ENCODE measurements at places on chromosomes 5 and 9.

GRCh38 chr5:90287036-90287435, 122.5 kb downstream of the CETN3 start:
- no peak for DNase-seq

GRCh38 chr9:137666513-137666822, 47.7 kb downstream of the EHMT1 start:
- DNase-seq: no peak

DNA sequence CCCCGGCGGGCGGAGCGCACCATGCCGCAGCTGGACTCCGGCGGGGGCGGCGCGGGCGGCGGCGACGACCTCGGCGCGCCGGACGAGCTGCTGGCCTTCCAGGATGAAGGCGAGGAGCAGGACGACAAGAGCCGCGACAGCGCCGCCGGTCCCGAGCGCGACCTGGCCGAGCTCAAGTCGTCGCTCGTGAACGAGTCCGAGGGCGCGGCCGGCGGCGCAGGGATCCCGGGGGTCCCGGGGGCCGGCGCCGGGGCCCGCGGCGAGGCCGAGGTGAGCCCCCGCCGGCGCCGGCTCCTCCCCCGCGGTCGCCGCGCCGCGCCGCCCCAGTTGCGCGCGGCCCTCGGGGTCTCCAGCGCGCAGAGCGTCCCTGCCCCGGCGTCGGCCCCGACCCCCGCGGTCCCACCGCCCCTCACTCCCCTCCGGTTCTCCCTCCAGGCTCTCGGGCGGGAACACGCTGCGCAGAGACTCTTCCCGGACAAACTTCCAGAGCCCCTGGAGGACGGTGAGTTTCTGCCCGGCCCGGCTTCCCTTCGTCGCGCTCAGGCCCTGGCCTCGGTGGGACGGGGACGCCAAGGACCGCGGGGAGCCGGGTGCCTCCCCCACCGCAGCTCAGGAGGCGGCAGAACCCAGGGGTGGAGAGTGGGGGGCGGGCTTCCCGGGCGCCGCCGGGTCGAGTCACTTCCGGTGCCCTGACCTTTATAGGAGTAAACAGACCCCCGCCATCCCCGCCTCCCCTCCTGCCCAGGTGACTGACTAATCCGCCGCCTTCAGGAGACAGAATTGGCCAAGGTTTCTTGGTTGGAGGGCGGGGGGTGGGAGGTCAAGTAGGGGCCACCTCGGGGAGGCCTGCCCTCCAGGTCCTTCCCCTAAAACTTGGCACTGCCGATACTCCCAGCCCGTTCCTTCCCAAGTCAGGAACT, 665 bp downstream of the TCF7 start:
- no peak for DNase-seq

- no peak for DNase-seq
These were observed 13.6 kb upstream of the TMOD1 start for GRCh38 chr9:97487861-97488260.

GRCh38 chr9:134976403-134976802, 58.7 kb upstream of the FCN1 start:
- no peak for DNase-seq

GRCh38 chr9:108536836-108537601, 318.8 kb downstream of the ACTL7B start:
- no peak for DNase-seq

- DNase-seq: no peak
These were observed 65.5 kb upstream of the SMIM32 start for GRCh38 chr5:136258463-136258862.

DNA sequence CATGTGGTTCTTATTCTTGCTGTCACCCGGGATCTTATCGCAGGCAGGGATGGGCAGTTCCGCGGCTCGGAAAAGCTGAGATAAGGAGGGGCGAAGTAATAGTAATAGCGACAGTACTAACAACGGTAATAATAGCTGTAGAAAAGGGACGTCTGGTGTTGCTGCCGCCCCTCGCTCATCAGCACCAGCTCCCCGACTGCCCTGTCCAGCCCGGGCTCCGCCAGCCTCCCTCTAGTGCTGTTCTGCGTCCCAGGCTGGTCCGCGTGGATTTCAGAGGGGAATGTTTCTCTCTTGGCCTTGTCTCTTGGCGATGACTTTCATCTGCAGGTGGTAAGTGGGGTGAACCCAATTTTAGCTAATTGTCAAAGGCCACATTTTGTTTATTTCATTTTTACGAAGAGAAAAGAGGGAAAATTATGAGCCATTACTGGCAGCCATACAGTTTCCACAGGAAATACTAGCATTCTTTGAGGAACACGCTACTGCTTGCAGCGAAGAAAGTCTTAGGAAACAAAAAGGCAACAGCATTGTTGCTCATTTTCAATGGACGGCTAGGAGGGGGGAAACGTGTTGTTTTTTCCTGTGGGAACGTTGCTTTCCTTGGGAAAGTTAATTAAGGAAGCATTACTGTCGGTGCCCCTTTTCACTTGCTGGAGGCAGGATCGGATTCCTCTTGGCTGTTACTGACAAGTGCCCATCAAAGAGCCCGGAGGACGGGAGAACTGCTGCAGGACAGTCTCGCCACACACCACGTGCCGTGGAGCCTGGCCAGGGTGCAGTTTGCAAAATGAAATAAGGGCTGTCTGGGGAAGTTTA, 762 bp downstream of the SNCAIP start:
- no peak for DNase-seq

DNA sequence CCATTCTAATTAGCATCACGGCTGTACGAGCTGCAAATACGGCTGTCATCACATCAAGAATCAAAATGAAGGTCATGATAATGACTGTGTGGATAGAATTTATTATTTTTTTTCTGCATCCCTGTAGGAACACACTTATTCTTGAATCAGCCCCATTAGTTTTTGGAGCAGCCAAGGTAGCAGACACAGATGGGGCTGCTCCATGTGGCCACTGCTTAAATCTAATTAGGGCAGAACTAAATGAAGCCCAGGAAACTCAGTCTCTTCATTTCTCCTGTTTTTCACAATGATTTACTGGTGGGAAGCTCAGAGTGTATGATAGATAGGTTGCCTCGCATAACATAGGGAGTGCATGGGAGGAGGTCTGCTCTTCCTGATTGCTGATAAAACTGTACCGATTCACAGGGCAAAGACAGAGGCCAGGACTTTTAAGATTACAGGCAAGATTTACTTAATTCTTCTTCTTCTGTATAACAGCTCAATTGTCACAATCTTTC, 275.5 kb downstream of the GLIS3 start:
- no peak for DNase-seq

GRCh38 chr9:99130069-99130468, 25.2 kb downstream of the TGFBR1 start:
- DNase-seq: no peak

DNA sequence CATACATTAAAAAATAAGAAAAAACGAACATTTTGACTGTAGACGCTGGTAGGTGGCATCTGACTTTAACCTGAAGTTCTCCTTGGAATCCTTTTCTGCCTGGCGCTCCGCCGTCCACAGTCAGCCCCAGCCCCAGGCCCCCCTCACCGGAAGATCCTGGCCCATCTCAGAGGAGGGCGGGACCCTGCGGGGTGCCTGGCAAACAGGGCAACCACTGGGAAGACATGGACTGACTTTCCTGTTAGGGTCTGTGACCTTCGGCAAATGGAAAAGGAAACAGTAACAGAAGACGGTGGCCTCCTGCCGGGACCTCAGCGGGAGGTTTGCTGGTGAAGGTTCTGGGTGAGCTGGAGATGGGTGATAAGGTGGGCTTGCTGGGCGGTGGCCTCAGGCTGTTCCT, 11.7 kb upstream of the EGR1 start:
- no peak for DNase-seq

- DNase-seq: no peak
These were observed 79.7 kb downstream of the GPR21 start for GRCh38 chr9:123113185-123113584.

- no peak for DNase-seq
These were observed 411.0 kb downstream of the SPOCK1 start for GRCh38 chr5:137088175-137088574.

- no peak for DNase-seq
These were observed 100.5 kb downstream of the PALM2AKAP2 start for GRCh38 chr9:109880276-109881169.

DNA sequence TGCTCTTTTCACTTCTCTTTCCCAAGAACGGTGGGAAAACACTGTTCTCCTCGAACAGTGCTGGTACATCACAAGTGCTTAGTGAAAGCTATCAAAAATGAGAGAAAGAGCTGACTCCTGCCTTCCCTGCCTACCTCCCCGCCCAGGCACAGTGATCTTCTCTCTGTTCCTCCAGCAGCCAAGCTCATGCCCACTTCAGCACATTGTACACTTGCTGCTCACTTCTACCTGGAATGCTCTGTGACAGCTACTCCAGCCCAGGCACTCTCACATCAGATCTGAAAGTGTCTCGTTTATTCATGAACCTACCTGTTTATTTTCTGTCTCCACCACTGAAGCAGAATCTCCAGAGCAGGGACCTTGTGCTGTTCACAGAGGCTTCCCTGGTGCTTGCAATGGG, 1.8 kb downstream of the SLC35D2 start:
- no peak for DNase-seq

GRCh38 chr5:148543727-148544126, 110.6 kb downstream of the HTR4 start:
- DNase-seq: no peak

DNA sequence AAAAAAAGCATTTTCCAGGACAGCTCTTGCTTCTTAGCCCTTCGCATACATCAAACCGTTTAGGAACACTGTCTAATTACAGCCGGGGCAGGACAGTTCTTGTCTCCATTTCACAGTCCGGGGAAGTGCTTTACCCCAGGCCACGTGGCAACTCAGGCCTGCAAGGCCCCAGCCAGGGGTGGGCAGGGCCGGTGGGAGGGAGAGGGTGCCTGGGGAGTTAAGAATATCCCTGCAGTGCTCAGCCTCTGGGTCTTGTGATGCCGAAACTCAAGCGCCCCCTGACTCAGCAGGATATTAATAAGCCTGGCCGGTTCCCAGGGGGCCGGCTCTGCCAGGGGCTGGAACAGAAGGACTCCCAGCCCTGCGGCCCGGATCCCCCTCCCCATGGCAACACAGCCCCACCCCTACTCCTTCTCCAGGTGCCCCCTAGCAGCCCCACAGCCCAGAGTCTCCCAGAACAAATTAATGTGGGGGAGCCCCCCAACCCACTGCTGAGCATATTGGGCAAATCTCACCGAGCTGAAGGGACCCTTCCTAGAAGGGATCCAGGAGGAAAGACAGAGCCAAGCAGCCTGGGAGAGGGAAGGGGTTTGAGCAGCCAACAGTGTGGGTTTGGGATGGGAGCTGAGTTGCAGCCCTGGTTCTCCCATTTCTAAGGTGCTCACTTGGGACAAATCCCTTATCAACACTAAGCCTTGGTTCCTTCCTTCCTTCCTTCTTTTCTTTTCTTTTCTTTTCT, 45.3 kb downstream of the PLPP7 start:
- DNase-seq: no peak

- DNase-seq: no peak
These were observed 286.8 kb downstream of the ARHGAP26 start for GRCh38 chr5:143056792-143057579.

GRCh38 chr9:101226803-101227202, 158.0 kb downstream of the BAAT start:
- DNase-seq: no peak

DNA sequence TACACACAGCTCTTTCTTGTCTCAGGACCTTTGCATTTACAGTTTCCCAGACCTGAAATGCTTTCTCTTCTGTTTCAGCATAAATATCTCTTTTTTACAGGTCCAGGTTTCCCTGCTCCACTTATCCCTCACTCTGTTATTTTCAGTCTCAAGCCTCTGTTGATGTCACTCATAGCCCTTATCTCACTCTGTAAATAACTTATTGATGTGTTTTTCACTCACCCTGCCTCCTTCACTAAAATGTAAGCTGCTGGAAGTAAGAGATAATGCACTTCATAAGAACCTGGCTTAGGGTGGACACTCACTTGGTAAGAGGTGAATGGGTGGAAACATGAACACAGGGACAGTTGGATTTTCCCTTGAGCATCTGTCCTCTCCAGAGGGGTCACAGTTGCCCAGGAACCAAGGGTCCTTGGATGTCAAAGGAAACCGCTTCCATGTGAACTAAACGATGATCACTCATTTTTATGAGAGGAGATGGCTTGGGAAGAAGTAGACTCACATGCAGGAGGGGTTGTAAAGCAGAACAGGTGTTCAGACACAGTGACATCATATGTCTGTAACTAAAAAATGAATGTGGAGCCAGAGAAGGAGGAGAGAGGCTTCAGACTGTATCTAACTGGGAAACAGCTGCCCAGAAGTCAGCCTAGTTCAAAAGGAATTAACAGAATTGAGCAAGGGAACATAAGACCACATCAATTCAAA, 5.5 kb upstream of the HTR4 start:
- no peak for DNase-seq

DNA sequence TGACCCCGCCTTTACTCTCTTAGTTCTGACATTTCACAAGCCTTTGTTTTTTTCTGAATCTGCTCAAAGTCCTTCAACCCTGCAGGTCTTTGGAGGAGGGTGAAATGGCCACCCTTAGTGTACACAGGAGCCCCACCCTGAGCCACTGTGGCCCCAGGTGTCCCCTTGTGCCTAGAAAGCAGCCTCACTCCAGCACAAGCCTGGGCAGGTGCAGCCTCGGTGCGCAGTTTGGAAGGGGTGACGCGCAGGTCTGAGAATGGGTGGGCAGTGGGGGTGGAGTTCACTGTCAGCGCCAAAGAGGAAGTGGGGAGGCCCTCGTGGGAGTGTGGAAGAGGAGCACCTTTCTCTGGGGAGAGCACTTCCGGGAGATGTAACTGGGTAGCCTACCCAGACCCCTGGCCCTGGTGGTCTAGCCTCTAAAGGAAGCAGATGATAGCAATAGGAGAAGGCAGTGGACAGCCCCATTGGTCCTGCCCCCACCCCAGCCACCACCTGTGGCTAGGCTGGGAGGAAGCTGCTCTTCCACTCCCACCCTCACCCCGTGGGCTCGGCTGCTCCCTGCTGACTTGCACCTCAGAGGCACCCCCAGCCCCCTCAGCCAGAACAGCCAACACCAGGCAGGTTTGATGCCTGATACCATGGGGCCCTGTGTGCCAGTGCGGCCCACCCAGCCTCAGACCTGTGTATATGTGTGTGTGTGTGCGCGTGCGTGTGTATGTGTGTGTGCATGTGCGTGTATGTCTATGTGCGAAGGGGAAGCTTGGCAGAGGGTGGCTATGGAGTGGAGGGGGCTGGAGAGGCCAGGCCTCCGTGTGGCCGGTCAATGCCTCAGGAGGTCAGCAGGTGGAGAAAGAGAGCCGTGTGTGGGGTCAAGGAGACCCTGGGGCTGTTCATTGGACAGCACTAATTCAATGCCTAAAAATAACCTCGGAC, 16.8 kb upstream of the DAB2IP start:
- DNase-seq: no peak

DNA sequence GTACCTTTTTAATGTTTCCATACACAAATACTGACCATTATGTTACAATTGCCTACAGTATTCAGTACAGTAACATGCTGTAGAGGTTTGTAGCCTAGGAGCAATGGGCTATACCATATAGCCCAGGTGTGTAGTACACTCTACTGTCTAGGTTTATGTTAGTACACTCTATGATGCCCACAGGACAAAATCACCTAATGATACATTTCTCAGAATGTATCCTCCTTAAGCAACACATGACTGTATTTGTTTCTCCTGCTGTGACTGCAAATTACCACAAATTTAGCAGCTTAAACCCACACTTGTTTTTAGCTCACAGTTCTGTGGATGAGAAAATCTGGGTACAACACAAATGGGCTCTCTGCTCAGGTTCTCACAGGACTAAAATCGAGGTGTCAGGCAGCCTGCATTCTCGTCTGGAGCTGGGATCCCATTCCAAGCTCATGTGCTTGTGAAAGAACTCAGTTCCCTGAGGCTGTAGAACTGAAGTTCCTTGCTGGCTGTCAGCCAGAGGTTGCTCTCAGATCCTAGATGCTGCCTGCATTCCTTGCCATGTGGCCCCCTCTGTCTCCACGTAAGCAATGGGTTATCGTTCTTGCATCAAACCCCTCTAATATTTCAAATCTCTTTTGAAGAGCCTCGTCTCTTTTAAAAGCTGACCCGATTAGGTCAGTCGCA, 38.6 kb upstream of the PIK3R1 start:
- no peak for DNase-seq
